ENCODE measurements at places on chromosomes 2 and 18.

DNA sequence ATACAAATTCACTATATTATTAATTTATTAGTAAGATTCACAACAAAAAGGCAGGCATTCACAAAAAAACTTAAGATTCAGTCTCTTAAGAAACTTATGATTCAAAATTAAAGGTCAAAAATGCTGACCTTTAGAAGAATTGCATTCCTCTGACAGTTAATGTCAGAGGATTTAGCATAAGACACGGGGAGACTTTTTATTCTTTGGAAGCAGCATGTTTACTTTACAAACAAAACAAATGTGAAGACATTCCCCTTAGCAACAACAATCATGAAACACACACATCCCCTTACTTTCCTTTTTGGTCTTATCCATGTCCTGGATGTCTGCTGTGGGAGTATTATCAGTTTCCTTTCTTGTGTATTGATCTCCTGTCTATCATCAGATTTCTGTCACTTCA, 117.1 kb downstream of the RAD51AP2 start:
- DNase-seq, result no peak

GRCh38 chr2:181326661-181327060, 130.5 kb upstream of the ITGA4 start:
- no peak for DNase-seq

GRCh38 chr18:35088921-35089320, 47.7 kb downstream of the MAPRE2 start:
- no peak for DNase-seq

- no peak for DNase-seq
Observed at GRCh38 chr2:132951008-132951714, 281.2 kb upstream of the LYPD1 start.

DNA sequence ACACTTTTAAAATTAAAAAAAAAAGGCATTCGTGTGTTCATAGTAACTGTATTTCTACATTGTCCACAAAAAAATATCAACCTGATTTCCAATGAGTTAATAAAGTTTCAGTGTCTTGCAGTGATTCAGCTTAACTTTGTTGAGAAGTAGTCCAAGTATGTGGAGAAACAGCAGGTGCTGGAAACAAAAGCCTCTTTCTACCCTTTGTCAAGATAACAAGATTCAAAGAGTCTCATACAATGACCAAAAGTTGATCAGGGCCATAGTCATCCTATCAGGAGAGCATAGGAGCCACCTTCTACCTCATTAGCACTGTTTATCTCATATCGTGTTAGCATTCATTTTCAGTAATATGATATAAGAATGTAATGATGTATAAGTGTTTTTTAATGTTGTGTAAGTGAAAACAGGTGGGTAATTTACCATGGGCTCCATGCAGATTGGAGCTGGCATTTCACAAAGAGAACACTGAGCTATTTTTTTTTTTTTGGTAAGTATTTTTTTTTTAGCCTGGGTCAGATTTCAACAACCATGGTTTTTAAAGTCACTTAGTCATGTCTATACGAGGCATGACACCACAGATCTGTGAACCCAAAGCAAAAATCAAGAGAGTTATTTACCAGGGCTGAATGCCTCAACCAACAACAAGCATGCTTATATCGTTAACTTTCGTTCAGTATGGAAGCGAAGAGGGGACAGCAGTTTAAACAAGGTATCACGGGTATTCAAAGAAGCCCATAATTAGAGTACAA, 165.0 kb upstream of the ZNF521 start:
- no peak for DNase-seq

GRCh38 chr2:217086038-217086522, 226.2 kb upstream of the TNP1 start:
- peak; percentile 49 for DNase-seq

GRCh38 chr18:54378057-54378456, 20.4 kb downstream of the C18orf54 start:
- DNase-seq, result no peak

DNA sequence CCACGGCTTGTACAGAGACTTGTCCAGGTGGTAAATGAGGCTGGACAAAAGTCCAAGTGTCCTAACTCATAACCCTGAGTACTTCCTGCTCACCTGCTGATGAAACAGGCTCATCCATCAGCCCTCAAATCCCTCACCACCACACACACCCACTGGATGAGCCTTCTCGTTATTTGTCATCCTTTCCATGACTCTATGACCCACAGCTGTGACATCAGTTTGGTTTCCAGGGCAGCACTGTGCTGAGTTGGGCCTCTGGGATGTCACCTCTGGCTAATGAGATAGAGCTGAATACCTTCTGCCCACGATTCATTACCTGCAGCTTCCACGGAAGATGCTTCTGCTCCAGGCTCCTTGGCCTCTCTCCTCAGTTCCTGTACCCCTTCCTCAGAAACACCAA, 39.4 kb downstream of the SLC14A2 start:
- DNase-seq, result no peak

- DNase-seq, result no peak
Observed at GRCh38 chr18:40867459-40867858, 1087.6 kb upstream of the PIK3C3 start.

GRCh38 chr18:63949068-63949737, at the start of gene HMSD:
Gene HMSD (plus strand): TSS chr18:63949301. CDS start chr18:63953456, 4,155 bp downstream.
- DNase-seq, result peak; percentile 85

All from activated T-cell treated with anti-CD3 and anti-CD28 coated beads, Interleukin-2, amount 50 U/mL, for 72 hours (primary cell).